NCI-H2107 (cell line): ENCODE measurements at places on chromosomes 4 and X.

- DNase-seq, result no peak
Measured at GRCh38 chrX:71169586-71169985, 24.9 kb downstream of the NLGN3 start.

- DNase-seq, result no peak
Measured at GRCh38 chr4:107837776-107838618, 13.3 kb downstream of the SGMS2 start.

GRCh38 chr4:14269824-14270223, 642.3 kb upstream of the BOD1L1 start:
- no peak for DNase-seq

- no peak for DNase-seq
Measured at GRCh38 chr4:122017296-122017695, 65.4 kb upstream of the TRPC3 start.

GRCh38 chr4:121958777-121959176, 6.9 kb upstream of the TRPC3 start:
- no peak for DNase-seq

DNA sequence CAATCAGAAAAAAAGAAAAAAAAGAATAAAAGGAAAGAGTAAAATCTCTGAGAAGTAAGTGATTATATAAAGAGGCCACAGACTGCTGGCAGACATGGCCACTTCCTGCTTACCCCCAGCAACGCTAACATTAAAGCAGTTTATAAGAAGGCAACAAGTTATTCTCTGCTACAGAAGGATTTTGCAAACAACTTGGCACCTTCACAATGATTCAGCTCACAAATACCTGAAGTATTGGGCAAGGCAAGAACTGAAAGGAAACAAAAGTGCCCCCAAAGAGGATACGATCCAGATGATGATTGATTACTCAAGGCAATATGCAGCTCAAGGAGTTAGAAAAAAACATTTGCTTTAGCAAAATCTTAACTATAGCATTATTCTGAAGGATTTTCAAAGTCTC, 718.8 kb downstream of the KLHL13 start:
- no peak for DNase-seq

DNA sequence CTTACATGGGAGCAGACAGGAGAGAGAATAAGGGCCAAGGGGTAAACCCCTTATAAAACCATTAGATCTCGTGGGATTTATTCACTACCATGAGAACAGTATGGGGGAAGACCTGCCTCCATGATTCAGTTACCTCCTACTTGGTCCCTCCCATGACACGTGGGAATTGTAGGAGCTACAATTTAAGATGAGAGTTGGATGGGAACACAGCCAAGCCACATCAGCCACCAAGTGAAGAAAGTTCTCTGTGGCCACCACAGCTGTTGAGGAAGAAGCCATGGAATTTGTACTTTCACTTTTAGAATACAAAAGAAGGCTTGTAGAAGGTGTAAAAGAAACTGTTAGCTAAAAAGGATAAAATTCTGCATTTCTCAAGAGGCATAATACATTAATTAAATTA, 67.0 kb upstream of the CXorf51A start:
- DNase-seq, result no peak

GRCh38 chr4:6900956-6901355, 8.7 kb upstream of the TBC1D14 start:
- DNase-seq, result no peak
